ENCODE measurements at places on chromosomes 11 and 22.
A peak's percentile ranks its signal among the peaks of the same experiment; 100 is the strongest.

DNA sequence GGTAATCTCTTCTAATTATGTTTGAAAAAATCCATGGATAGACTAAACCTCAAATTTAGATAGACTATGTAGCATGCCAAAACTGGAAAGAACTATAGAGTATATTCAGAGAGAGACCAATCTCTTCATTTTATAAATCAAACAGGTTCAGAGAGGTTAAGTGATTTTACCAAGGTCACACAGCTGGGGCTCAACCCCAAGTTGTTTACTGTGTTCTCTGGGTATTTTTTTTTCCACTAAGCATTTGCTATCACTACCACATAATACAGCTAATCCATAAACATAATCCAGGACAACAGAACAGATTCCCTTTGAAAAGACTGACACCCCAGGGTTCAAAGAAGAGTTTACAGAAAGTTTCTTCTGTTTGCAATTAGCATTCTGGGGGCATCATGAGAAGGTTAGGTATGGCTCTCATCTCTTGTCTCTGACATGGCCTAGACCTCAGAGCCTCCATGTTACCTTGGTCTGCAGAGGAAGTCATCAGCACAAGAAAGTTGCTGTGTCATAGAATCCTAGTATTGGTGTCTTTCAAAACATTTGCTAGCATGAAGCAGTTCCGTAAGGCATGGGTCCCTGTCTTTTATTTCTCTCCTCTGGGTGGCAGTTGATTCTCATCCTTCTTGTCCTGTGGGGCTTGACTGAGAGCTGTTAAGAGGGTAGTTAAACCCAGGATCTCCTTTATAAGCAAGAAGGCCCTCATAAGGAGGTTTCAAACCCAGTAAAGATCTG lies 94.5 kb upstream of the HSD17B12 start:
- no peak for DNase-seq

- DNase-seq: no peak
These were observed 42.6 kb upstream of the P4HA3 start for GRCh38 chr11:74354036-74354435.

DNA sequence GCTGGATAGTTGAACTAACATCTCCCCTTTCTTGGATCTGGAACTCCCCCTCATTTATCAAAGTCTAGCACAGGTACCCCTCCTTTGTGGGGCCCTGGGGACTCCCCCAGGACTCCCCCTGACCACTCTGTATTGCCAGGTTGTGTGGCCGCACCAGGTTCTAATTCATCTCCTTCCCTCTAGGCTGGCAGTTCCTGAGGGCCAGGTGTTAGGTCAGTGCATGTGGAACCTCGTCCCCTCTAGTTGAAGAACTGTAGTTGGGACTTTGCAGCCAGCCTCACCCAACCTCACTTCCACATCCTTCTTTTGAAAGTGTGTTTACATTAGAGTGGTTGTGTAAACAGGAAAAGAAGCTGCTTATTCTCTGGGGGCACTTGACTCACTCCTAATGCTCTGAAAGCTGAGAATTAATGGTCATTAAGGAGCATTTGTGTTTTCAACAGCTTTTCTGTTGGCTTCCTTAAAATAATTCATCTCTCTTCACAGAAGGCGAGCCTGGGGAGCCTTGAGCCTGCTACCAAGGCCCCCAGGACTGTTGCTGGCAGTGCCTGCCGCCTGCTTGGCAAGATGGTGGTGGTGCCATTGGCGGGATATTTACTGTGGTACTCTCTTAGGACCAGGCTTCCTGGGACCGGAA lies 11.8 kb downstream of the UPB1 start:
- DNase-seq: peak; percentile 47

- no peak for DNase-seq
These were observed 95.9 kb upstream of the FGF3 start for GRCh38 chr11:69915151-69915500.

GRCh38 chr22:49088801-49089791 lies 738.6 kb downstream of the BRD1 start:
- no peak for DNase-seq

DNA sequence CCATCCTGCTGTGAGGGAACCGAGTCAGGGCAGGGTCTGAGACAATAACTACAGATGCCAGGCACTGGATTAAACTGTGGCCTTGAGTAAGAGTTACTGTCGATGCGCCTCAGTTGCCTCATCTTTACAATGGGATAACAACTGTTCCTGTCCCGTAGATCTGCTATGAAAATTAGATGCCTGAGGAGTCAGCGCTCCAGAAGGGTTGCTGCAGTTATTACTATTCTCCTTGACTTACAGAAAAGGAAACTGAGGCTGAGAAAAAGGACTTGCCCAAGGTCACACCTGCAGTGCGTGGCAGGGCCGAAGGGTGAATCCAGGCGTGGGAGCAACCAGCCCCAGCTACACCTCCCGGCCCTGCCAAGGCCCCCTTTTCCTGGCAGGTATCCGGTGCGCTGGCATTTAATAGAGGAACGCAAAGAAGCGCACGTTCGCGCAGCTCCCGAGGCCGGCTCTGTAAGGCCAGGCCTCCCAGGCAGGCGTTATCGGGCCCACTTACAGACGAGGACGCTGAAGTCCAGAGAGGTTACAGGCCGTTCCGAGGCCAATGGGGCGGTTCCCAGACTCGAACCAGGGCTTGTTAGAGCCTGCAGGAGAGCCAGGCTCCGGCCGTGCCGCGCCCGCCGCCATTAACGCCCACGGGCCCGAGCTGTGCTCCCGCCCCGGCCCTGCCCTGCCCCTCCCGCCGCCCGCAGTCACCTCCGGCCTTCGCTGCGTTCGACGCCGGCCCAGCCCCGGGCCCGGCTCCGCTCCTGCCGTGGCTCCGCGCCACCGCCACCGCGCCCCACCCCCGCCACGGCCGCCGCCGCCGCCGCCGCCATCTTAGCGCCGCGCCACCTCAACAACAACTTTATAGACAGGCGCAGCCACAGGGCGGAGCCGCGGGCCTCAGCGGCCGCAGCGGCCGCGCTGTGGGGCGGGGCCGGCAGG lies at the start of gene C11orf68:
Gene C11orf68 (minus strand): TSS at position 852 of the 930 bp plus-strand sequence. CDS start 31 bp downstream, at position 821.
- DNase-seq: peak; percentile 18

GRCh38 chr11:6637871-6638270 lies 17.7 kb downstream of the DCHS1 start:
- no peak for DNase-seq

DNA sequence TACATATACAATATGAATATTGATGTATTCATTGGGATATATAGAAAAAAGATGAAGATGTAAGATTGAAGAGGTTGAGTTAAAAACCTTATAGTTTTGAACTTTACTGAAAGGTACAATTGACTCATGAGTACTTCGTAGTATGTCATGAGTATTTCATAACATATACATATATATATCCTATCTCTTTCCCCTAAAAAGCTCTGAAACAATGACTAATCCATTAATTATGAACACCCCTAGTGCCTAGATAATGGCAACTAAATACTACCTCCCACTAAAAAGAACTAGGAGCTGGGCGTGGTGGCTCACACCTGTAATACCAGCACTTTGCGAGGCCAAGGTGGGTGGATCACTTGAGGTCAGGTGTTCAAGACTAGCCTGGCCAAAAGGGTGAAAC lies 31.5 kb downstream of the SLC35F2 start:
- DNase-seq: no peak

GRCh38 chr11:126153972-126154371 lies 57.5 kb downstream of the RPUSD4 start:
- DNase-seq: peak; percentile 96

- DNase-seq: no peak
These were observed 60.2 kb downstream of the EHF start for GRCh38 chr11:34680918-34681586.

GRCh38 chr11:83194281-83195142 lies 1.0 kb downstream of the ANKRD42 start:
- DNase-seq: peak; percentile 68

DNA sequence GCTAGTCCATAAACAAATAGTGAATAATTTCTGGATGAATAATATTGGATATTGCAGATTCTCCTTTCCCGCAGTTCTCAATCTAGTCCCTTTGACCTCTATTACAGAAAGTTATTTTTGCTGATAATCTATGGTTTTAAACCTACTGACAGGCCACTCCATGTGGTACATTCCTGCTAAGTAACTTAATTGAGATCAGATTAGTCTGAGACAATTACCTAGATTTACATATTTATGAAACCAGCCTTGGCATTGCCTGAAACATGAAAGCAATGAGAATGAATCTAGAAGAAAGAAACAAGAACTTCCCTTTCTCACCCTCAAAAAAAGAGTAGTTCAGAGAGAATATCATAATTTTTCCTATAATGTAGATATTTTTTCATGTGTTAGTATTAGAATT lies 964.2 kb downstream of the JRKL start:
- no peak for DNase-seq

DNA sequence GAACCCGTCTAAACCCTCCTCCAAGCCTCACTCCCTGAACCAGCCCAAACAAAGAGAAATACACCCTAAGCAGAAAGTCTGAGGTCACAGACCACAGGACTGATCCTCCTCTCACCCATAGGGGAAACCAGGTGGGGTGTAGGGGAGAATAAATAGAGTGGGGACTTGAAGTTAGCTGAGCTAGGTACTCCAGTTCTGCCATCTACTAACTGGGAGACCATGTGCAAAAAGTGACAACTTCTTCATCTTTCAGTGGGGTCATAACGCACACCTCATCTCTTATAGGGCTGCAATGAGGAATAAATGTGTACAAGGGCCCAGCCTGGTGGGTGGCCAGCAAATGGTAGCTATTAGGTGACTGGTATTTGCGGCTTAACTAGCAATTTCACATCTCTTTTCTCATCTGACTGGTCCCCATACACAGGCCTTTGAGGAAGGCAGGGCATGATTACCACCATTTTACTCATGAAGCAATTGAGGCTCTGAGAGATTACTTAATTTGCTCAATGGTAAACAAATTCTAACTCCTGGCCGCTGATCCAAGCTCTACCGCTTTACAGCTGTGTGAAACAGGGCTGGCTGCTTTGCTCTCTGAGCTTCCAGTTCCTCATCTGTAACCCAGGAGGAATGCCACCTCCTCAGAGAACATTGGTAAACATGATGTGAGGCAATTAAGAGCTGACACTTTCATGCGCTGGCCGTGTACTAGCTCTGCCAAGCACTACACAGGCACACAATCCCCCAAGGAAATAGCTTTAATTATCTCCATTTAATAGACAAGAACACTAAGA lies 16.6 kb downstream of the TBC1D10A start:
- no peak for DNase-seq

- no peak for DNase-seq
These were observed 425.5 kb upstream of the CADM1 start for GRCh38 chr11:115929618-115930129.

- no peak for DNase-seq
These were observed 29.3 kb downstream of the LINC01488 start for GRCh38 chr11:69510471-69511357.

- no peak for DNase-seq
These were observed 101.8 kb downstream of the FAM168A start for GRCh38 chr11:73496134-73496533.

All from right lung (tissue), 10 donors.